ENCODE measurements at places on chromosomes 4 and X.

DNA sequence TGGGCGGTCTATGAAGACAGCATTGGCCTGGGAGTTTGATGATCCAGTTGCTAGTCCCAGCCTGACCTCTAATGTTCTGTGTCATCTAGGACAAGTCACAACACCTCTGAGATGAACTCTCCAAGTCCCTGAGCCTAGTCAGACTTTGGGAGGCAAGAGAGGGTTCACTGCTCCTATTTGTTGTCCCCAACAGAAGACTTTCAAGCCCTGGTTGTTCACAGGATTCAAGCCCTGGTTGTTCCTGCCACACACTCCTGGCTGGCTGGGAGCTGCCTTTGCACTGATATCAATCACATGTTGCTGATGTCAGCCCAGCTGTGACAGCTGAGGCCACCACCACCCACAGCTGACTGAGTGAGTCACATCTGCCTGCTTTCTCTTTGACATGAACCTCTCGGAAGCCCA is 253.2 kb upstream of the RASGEF1B start:
- no peak for DNase-seq

- DNase-seq = no peak
Measured at GRCh38 chr4:170124406-170124805, 34.6 kb upstream of the AADAT start.

- no peak for DNase-seq
Measured at GRCh38 chr4:8427761-8428287, 12.7 kb downstream of the ACOX3 start.

- DNase-seq = no peak
Measured at GRCh38 chr4:17324386-17324830, 187.5 kb downstream of the QDPR start.

All from esophagus squamous epithelium (tissue), 5 donors.